ENCODE measurements at places on chromosomes 16 and 17.

DNA sequence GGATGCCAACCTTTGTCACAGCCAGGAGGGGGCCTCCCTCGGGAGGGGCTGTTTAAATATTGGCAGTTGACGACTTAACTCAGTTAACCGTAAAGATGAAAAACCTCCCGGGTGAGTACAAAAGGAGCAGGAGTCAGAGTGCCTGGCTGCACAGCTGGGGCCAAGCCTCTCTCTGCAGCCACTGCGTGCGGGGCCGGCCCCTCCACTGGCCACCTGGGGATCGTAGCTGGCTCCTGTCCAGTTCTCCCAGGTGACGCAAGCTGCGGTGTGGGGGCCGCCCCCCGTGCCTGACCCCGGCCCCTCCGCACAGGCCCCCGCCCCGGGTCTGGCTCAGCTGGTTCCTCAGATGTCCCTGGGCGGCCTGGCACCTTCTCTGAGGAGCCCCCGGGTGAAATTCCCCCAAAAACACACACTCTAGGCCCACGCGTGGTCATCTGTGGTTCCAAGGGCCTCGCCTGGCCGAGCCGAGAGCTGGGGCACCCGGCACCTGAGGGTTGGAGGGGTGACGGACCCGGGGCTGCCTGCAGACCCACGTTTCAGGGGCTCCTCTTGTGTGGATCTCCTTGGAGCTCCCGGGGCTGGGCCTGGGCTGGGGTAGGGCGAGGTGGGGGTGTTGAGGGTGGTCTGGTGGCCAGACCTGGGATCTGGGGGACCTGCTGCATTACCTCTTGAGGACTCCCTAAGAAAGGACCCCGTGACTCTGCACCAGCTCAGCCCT lies 7.4 kb upstream of the CACNA1H start:
- no peak for DNase-seq

DNA sequence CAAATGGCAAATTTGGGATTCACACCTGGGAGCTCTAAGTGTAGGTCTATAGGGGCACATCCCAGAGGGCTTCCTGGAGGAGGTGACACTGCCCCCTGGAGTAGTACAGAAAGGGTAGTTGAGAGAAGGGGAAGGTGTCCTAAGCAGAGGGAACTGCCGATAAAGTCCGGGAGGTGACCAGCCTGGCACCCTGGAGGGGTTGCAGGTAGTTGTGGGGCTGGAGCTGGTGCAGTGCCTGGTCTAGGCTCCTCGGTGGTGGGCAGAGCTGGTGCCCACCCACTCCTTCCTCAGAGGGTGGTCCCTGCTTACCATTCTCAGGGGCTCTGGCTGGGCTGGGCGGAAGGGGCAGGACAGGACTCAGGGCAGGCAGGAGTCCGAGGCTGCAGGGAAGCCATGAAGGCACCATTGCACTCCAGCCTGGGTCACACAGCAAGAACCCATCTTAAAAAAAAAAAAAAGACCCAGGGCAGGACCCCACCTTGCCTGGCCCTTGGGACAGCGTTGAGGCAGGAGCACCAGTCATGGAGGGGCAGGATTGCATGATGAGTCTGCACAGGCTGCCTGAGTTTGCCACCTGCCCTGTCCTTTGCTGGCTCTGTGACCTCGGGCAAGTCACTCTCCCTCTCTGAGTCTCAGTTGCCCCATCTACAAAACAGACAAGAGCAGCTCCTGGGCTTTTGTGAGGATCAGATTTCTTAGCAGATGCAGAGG lies 43.8 kb downstream of the LAT start:
- DNase-seq, result no peak

- no peak for DNase-seq
Measured at GRCh38 chr17:78514521-78514920, 62.7 kb downstream of the DNAH17 start.

DNA sequence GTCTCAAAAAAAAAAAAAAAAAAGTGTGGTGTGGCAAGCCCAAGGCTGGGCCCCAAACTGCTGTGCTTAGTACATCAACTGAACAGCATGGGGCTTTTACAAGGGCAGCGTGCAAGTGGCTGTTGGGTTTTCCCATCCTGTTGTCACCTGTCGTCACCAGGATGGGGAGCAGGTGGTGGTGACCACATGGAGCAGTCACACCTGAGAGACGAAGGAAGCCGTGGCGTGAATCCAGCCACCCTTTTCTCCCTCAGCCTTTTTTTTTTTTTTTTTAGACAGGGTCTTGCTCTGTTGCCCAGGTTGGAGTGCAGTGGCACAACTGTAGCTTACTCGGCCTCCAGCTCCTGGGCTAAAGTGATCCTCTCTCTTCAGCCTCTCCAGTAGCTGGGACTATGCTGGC lies 4.1 kb upstream of the MRPL58 start:
- no peak for DNase-seq

DNA sequence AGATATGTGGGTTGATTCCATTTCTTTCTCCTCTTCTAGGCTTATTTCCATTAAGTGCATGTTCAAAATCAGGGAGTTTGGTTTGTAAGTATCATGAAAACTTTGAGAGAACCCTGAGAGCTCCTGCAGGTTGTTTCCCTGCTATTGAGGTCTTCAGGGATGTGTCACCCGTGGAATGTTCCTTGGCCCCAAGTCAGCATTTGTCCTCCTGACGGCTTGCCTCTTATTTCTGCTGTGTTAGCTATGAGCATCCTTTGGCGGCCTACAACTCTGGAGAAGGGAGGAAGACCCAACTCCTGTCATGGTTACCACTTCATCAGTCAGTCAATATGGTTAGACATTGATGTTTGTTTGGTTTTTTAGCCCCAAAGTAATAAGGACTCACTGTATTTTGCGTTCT lies 180.8 kb downstream of the FTO start:
- DNase-seq, result no peak

- no peak for DNase-seq
Measured at GRCh38 chr16:48409839-48410632, 24.8 kb upstream of the SIAH1 start.

DNA sequence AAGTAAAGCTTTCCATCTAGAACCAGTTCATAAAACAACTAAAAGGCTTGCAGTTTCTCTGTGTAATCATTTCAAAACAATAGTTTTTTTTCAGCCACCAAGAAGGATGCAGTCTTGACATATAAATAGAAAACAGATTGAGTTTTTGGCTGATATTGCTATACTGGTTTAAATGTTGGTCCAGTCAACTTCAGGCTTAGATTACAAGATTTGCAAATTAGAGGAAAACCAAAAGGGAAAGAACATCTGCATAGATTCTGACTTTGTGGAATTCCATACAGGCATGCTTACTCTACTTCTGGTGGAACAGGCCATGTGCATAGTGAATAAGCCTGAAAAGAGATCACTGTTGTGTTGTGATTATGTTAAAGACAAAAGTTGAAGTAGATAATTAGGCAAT lies 150.3 kb downstream of the BCAS3 start:
- DNase-seq, result no peak

GRCh38 chr17:67779098-67779672 lies 46.1 kb upstream of the BPTF start:
- DNase-seq, result no peak

GRCh38 chr16:78363843-78364555 lies 264.5 kb downstream of the WWOX start:
- DNase-seq, result no peak

- no peak for DNase-seq
Measured at GRCh38 chr17:6179017-6179416, 108.8 kb downstream of the WSCD1 start.

DNA sequence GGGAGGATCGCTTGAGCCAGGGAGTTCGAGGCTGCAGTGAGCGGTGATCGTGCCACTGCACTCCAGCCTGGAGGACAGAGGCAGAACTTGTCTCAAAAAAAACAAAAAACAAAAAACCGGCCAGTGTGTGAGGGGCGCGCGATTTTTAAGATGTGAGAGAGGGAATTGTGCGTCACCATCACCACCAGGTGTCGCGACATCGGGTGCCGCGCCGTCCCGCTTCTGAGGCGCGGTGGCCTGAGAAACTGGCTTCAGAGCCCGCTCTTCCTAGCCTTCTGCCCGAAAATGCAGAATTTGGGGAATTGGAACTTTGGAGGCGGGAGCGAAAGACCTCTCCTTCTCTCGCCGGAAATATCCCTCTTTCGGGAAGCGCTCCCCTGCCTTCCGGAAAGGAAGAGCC lies 524.8 kb downstream of the KCNJ18 start:
- no peak for DNase-seq

DNA sequence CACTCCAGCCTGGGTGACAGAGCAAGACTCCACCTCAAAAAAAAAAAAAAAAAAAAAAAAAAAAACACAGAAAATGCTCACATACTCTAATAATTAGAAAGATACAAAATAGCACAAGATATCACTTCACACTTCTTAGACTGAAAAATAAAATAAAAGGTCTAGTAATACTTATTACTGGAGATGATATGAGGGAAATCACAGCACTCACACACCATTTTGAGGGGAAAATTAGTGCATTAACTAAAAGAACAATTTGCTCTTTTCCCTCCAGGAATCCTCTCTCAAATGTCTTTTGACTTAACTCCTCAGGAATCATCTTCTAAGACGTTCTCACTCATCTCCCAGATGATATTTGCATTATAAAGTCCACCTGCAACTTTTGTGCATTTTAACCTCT lies 697.9 kb upstream of the SOX9 start:
- no peak for DNase-seq

DNA sequence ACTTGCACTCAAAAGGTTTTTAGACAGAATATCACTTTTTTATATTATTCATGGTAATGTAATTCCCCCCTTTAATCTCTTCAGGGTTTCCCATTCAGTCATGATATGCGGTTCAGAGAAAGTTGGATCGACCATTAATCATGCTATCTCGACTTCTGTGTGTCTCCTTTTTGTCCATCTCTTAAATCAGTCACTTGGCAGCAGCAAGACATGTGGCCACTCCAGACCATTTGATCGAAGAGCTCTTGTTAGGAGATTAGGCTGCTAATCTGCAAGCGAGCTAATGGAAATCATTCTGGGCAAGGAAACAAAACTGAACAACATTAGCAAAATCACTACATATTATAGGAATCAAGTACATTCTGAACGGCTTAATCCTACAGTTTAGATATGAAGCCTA lies 449.9 kb downstream of the WWOX start:
- DNase-seq, result no peak

DNA sequence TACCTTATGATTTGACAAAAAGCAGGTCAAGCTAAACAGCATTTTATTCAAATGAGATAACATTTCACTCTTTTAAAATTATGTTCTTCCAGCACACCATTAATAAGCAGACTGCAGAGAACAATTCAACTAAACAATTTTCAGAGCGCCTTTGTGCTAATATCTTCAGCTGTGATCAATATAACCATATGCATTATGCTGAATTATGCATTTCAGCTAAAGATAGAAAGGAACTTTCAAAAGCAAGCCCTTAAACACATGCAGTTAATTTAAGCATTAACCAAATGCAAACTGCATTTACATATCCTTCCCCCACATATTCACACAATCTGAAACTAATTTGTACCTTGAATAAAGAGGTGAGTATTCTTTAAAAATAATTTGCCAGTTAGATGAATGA lies 41.6 kb downstream of the RPGRIP1L start:
- DNase-seq, result no peak

- no peak for DNase-seq
Measured at GRCh38 chr16:53517851-53518250, 14.8 kb upstream of the AKTIP start.

- no peak for DNase-seq
Measured at GRCh38 chr17:17106756-17107155, 64.5 kb downstream of the MPRIP start.

- no peak for DNase-seq
Measured at GRCh38 chr17:41377546-41377945, 4.6 kb downstream of the KRT34 start.

- DNase-seq, result no peak
Measured at GRCh38 chr17:17985555-17985954, 12.9 kb downstream of the DRC3 start.

DNA sequence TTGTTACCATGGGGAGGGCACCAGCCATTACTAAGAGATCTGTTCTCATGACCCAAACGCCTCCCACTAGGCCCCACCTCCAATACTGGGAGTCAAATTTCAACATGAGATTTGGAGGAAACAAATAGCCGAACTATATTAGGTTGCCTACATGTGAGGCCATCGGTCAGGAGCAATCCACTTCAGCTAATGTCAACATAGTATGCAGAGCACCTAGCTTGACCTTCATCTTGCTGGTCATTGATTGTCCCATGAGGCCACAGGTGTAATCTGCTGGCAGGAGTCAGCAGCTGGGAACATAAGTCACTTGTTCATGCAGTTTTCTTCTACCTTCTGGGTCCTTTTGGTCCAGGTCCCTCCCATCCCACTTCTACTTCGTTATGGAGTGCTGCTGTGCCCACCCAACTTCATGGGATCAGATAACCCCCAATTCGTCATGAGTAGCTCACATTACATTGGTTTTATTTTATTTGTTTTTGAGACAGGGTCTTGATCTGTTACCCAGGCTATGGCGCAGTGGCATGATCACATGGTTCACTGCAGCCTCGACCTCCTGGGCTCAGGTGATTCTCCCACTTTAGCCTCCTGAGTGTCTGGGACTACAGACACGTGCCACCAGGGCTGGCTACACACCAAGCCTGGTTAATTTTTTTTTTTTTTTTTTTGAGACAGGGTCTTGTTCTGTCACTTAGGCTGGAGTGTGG lies 5.9 kb upstream of the KPNA2 start:
- no peak for DNase-seq

DNA sequence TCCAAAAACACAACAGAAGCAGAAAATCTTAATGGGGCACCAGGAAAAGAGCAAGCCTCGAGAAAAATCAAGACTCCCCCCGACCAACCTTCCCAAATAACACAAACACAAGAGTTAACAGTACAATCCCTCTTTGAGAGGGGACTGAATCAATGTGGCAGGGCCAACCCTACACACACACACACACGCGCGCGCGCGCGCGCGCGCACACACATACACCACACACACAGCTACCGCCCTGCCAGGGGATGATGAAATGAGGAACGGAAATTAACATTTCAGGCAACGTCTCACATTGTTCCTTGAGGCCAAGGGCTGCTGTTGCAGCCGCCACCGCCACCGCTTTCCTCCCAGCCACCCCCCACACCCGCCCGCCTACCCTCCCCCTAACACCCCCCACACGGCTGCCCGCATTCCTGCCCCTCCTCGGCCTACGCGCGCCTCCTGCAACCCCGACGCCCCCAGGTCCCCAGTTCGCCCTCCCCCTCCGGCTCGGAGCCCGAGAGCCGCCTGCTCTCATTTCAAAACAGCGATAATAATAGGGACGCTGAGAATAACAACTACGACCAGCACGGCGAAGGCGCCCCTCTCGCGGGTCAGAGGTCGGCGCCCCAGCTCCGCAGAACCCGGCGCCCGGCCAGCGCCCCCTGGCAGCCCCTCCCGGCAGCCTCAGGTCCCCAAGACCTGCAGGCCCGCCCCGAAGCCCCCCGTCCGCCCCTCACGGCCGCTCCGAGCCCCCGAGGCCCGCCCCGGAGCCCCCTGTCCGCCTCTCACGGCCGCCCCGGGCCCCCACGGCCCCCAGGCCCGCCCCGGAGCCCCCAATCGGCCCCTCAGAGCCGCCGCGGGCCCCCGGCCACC lies 1.1 kb downstream of the ANKRD11 start:
- DNase-seq, result peak; percentile 82

DNA sequence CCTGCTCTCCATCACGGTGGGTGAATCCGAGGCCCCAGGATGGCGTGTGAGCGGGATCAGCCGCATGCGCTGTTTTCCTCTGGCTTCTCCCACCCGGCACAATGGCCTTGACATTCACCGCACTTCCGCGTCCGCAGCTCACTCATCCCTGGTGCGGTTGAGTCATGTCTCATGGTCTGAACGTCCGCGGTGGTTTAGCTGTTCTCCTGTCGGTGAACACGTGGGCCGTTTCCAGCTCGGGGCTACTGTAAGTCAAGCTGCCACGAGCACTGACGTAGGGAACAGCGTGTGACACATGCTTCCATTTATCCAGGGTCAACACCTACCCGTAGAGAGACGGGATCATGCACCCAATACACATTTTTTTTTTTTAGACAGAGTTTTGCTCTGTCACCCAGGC lies 15.3 kb upstream of the CACNA1H start:
- no peak for DNase-seq

GRCh38 chr16:77843405-77843804 lies 55.0 kb downstream of the VAT1L start:
- DNase-seq, result no peak
